Hippocampal formation (tissue), 2 donors: ENCODE measurements at places on chromosomes 5 and 9.

- no peak for DNase-seq
These were observed 18.1 kb upstream of the NEUROG1 start for GRCh38 chr5:135553688-135554462.

GRCh38 chr5:55407984-55408383 lies 100.2 kb downstream of the MTREX start:
- DNase-seq, result no peak

- no peak for DNase-seq
These were observed 20.2 kb upstream of the UBTD2 start for GRCh38 chr5:172303572-172304335.

DNA sequence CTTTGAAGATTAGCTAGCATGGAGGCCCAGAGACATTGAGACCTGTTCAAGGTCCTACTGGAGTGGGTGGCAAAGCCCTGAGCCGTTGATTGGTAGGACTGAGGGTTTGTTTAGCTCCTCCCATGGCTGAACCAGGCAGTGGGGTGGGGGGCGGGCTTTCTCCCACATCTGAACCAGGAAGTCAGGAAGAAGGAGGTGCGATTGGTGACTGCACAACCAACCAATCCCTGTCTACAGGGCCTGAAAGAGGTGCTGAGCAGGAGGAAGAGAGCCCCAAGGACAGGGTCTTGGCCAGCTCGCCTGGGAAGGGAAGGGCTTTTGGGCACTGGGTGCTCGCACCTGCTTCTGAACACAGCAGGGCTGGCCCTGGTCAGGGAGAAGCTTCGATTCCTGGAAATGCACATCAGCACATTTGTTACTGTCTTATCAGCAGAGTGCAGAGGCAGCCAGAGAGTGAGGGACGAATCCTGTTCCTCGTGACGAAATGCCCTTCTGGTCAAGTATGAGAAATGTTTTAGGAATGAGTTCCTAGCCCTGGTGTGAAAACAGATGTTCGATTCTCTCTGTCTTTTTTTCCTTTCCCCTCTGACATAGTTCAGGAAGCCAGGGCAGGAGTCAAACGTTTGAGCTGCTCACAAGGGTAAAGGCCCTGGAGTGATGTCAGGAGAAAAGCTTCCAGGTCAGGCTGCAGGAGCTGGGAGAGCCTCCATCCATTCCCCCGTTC lies 294.8 kb upstream of the KLF4 start:
- DNase-seq, result no peak

GRCh38 chr5:126983874-126984266 lies 46.5 kb downstream of the MARCHF3 start:
- DNase-seq, result no peak

- no peak for DNase-seq
These were observed 6.7 kb downstream of the IRX4 start for GRCh38 chr5:1875843-1876659.

- no peak for DNase-seq
These were observed 243.7 kb upstream of the SLC24A2 start for GRCh38 chr9:20032413-20033006.

GRCh38 chr5:59807806-59808205 lies 85.7 kb downstream of the PDE4D start:
- no peak for DNase-seq

DNA sequence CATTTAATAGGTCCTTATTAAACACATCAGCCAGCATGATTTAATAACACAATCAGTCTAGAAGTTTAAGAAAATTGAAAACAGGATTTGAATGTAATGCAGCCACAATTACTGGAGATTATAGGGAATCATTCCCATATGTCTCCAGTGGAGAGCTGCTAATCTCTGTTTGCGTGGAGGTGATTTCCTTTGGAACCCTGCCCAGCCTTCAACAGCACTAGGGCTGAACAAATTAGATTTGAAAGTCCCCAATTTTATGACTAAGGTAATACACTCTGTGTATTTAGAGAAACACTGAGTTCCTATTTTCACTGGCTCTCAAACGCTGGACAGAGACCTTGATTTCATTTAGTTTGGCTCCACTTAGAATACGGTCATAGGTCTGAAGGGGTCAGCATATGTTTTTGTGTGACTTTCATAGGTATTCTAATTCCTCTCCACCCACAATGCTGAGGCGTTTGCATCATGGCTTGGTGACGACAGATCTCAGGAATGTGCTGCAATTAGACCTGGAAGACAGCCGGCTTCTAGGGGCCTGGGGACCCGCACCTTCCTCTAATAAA lies 508.3 kb downstream of the EBF1 start:
- DNase-seq, result no peak

DNA sequence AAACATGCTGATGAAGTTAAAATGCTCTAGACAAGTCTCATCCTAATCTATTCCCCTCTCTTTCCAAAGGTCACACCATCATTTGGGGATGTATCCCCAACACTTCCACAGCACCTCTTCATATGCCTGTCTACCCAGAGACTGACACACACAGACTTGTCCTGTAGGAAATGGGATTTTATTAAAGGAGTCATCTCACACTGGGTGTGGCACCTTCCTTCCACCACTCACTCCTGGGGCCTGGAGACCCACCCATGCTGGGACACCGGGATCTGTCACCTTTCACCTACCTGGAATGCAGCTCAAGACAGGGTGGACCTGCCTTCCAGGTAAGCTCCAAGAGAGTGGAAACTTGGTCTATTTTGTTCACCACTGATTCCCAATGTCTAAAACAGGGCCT lies 99.4 kb upstream of the HAND1 start:
- DNase-seq, result no peak

DNA sequence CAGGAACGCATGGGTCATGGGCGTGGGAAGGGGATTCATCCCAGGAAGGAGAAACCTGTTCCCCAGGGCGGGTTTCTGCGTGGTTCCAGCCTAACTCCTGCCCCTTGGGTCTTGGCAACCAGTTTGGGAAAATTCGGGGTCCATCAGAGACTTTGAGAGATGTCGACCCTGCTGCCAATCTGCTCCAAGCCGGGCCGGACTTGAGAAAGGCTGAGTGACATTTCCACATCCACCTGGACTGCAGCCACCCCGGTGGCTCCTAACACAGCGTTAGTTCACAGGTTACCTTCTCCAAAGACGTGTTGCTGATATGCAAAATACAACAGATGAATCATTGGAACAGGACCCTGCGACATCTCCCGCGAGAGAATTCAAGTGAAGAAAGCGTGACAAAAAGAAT lies 627.2 kb downstream of the IRX1 start:
- no peak for DNase-seq

GRCh38 chr9:25703701-25704357 lies 25.6 kb upstream of the TUSC1 start:
- DNase-seq, result no peak

DNA sequence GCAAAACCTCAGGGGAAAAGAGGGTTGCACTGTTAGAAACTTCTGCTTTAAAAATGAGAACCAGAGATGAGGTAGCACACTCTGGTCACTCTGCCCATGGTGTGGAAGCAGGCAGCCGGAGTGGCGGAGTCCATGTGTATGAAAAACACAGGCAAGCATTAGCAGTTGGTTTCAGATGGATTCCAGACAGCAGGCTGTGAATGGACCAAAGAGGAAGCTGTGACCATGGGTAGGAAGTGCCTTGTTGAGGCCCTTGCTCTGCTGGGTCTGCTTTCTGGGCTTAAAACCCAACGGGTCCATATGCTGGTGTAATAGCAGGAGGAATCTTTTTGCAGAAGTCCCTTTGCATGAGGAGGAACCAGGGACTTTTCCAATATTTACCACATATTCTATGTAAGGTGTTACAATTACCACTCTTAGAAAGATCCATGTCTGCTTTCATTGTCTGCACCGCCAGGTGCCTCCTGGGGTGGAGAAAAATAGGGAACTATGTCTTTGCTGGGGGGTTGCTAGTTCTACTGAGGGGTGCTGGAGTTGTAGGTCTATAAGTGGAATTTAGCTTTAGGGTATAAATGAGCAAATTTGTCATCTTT lies 77.0 kb downstream of the ANKRD55 start:
- peak; percentile 19 for DNase-seq

DNA sequence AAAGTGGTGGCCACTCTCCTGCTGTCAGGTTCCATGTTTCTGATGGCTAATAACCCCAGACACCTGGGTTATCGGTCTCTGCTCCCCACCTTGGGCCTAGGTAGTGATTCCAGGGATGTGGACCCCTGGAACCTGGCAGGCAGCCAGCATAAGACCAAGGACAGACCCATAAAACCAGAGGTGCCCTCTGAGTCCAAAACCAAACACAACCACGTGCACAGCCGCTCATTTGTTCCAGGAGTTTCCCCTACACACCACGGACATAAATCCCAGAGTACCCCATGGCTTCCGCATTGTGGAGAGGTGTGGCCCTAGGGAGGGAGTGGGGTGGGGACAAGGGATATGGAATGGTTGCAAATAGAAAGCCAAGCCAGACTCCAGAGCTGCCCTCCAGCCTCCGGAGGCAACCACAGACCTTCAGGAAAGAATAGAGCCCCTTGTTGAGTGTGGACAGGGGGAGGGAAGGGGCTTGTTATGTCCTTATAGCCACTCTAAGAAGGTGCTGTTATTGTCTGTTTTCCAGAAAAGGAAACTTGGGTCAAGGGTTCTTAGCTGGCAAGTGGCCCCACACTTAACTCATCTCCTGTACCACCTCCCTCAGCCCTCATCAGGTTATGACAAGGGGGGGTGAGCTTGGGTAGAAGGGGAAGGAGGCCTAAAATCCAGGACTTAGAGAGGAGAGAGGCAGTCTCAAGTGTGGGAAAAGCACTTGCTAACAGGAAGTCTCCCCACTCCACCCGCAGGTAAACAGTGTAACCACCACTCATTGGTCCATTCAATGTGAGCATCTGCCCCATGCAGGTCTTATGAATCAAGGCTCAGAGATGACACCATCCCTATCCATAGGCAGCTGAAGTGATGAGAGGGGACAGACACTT lies 23.6 kb upstream of the CYSTM1 start:
- DNase-seq, result no peak

DNA sequence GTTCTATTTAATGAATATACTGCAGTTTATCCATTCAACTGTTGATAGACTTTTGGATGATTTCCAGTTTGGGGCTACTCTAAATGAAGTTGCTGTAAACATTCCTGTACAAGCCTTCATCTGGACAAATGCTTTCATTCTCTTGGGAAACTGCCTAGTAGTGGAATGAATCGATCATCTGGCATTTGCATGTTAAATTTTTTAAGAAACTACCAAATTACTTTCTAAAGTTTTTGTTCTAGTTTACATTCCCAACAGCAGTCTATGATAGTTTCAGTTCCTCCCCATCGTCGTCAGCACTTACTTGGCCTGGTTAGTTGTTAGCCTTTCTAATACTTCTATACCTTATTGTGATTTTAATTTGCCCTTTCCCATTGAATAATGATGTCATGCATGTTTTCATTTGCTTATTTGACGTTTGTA lies 306.3 kb downstream of the FER start:
- DNase-seq, result no peak

DNA sequence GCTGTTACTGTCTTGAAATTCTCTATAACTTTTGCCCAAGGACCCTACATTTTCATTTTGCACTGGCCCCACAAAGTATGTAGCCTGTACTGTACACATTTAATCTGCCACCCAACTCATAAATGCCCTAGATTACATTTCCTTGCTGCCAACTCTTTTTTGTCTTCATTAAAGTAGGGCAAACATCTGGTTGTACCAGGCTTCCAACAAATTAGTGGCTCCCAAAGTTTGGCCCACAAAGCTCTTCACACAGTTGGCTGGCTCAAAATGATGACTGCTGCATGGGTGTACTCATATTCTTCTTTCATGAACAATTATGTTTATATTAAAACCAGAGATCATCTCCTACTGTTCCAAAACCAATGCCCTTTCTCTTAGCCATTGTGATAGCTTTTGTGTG lies 45.3 kb downstream of the GNA14 start:
- DNase-seq, result no peak

GRCh38 chr5:31470608-31471007 lies 61.3 kb downstream of the DROSHA start:
- DNase-seq, result no peak

- no peak for DNase-seq
These were observed 47.4 kb downstream of the ADAMTS19 start for GRCh38 chr5:129507527-129507926.

DNA sequence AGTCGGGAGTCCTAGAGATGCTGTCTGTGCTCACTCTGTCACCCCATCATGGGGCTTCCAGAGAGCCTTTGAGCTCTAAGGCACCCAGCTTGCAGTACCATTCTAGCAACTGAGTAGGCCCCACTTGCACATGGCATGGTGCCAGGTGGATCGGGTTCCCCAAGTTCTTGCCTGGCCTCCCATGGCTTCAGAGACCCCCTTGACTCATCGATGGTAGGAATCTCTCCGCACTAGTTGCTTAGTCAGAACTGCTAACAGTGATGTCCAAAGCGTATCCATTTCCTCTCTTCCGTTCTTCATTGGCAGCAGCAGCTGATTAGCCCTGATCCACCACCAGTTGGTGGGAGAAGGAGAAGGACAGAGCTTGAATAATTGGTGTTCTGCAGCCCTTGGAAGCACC lies 70.3 kb upstream of the RARS1 start:
- DNase-seq, result no peak

GRCh38 chr5:124512952-124513632 lies 233.3 kb downstream of the ZNF608 start:
- no peak for DNase-seq

- DNase-seq, result no peak
These were observed 20.7 kb upstream of the CTSV start for GRCh38 chr9:97059626-97060025.

DNA sequence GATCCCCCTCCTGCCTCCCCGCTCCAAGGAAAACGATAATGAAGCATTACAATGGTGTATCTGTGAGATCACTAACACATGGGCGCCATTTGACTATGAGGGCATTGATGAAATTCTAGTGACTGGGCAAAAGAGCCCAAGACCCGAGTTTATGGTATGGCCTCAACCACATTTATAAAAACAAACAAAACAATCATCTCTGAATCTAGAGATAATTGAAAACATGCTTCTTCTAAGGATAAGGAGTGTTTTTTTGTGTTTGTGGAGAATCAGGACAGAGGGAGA lies 100.9 kb upstream of the SEMA6A start:
- peak; percentile 30 for DNase-seq

DNA sequence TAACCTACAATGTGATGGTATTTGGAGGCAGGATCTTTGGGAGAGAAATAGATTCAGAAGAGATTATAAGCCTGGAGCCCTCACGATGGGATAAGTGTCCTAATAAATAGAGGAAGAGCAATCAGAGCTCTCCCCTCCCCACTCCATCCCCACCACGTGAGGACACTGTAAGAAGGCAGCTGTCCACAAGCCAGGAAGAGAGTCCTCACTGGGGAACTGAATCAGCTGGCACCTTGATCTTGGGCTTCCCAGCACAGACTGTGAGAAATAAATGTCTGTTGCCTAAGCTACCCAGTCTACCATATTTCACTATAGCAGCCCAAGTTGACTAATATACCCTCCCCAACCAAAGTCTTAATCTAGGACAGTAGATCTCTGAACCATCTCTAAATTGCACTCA lies 118.1 kb downstream of the SUSD1 start:
- DNase-seq, result no peak
